ENCODE measurements at places on chromosomes 7 and 10.

- no peak for DNase-seq
Observed at GRCh38 chr7:67989142-67989541, 992.5 kb downstream of the TYW1 start.

DNA sequence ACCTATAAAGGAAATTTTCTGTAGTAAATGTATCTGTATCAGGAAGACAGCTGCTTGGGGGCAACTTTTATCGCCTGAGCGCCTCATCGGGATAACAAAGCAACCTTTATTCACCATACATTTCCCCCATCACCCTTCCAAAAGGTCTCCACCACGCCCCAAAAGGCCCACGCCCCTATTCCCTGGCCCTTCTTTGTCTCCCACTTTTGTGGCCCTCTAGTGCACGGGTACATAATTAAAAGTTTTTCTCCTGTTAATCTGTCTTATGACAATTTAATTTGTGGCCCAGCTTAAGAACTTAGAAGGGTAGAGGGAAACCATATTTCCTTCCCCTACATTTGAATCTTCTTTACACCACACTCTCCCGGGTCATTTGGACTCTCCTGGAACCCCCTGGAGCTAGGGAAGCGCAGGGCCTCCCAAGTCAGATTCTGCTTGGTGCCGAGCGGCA is 625 bp downstream of the RP9 start:
- DNase-seq: peak; percentile 35

DNA sequence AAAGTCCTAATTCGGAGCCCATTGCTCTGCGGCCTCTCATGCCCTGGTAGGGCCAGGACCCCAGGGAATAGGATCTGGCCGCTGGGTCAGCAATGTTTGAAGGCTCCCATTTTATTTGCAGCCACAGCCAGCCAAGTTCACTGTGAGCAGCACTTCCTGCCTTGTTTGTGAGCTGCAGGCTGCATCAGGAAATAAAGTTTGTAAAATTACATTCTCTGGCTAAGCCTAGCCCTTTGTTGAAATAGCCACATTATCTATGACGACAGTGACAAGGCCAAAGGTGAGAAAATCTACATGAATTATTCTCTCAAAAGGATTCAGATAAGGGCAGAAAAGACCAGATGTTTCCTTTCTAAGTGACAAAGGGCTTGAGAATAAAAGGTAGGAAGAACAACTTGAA is 23.7 kb upstream of the ITGB1 start:
- DNase-seq: no peak

GRCh38 chr10:92011560-92012214 is 88.1 kb downstream of the BTAF1 start:
- DNase-seq: peak; percentile 4

- no peak for DNase-seq
Observed at GRCh38 chr7:23109470-23109869, 3.9 kb downstream of the KLHL7 start.

- peak; percentile 70 for DNase-seq
Observed at GRCh38 chr7:116984917-116985316, 31.6 kb downstream of the ST7 start.

DNA sequence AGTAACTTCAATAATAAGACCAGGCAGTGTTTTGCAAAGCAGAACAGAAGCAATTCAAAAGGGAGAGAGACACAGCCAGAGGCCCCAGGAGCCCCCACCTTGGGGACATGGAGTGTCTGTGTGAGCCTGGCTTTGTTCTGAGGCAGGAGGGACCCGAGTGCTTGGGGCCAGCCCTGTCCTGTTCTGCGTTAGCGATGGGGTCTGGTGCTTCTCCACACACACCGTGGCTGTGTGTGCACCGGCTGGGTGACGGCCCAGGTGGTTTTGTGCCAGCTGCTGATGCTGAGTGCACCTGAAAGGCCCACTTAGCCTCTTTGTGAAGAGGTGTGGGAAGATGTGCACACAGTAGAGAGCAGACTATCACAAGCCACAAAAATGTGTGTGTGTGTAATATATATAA is 468.9 kb downstream of the DNAJB6 start:
- DNase-seq: no peak

DNA sequence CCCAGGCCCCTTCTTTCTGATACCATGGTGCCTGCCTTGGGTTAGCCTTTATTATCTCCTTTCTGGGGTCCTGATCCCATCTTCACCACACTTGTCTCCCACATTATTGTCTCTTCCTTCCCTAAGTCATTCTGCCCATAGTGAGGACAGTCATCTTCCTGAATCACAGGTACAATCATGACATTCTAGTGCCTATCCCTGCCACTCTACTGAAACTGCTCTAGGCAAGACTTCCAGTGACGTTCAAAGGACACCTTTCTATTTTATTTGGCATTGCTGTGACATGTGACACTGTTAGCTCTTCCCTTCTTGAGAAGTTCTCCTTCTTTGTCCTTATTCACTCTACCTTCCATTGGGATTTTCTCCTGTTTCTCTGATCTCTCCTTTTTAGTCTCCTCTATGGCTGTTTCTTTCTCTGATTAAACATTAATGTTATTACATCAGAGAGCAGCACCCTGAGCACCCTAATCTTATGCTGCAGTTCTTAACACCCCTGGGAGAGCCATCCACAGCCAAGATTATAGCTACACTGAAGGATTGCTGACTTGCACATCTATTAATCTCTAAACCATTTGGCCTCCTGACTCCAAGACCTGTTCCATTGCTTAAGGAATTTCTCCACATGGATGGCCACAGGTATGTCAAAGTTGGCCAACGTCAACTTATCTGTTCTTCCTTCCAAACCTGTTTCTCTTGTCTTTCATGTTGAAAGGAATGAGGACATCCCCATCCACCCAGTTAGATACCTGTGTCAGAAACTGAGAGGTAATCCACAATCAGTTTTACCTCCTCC is 10.9 kb downstream of the MACC1 start:
- DNase-seq: no peak

- DNase-seq: no peak
Observed at GRCh38 chr7:41916450-41916927, 213.6 kb upstream of the INHBA start.

DNA sequence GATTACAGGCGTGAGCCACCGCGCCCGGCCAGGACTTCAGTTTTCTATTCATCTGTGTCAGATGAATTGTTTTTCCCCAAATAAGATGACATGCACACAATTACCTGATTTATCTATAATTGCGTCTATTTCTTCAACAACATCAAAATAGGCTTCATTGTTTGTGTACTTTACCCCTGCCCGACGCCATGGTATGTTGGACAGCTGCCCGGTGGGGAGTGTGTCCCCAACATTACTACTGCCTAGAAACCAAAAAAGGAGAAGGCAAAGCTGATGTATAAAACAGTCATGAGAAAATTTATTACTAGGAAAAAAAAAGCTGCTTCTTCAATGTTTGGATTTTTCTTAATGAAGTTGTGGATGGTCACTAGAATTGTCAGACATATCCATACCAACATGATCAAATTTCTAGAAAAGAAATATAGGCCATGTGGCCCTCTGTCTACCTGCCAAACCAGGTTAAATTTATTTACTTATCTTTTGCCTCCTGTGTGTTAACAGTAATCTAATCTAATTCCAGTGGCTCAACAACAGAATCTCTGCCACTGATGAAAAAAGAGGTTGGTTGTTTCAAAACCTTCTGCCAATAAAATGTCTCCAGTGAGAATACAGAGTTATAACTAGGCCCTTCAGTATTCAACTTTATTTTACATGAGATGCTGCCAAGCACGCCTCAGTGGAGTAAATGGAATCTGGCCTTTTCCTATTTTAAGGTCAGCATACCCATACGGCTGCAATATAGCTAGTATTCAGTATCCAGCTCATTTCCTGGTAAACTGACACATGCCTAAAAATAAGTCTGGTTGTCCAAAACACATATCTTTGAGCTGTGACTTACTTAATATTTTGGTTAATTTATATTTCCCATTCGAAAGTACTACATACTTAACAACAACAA is 16.5 kb downstream of the AP3M1 start:
- DNase-seq: no peak

GRCh38 chr7:76056241-76056640 is 8.3 kb downstream of the MDH2 start:
- DNase-seq: no peak

Data from suppressor macrophage (primary cell).